ENCODE measurements at places on chromosomes 5 and 9.

DNA sequence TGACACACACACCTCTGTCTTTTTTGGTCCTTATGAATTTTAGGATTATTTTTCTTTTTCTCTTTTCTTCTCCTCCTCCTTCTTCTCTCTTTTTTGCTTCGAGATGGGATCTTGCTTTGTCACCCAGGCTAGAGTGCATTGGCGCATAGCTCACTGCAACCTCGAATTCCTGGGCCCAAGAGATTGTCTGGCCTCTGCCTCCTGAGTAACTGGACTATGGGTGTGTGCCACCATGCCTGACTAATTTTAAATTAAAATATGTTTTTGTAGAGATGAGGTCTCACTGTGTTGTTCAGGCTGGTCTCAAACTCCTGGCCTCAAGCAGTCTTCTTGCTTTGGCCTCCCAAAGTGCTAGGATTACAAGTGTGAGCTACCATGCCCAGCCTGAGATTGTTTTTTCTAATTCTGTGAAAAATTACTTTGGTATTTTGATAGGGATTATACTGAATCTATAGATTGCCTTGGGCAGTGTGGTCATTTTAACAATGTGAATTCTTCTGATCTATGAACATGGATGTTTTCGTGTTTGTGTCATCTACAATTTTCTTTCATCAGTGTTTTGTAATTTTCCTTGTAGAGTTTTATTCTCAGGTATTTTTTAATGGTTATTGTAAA, 7.7 kb downstream of the AHRR start:
- DNase-seq: no peak

- DNase-seq: no peak
Measured at GRCh38 chr9:76451234-76451633, 7.7 kb upstream of the GCNT1 start.

DNA sequence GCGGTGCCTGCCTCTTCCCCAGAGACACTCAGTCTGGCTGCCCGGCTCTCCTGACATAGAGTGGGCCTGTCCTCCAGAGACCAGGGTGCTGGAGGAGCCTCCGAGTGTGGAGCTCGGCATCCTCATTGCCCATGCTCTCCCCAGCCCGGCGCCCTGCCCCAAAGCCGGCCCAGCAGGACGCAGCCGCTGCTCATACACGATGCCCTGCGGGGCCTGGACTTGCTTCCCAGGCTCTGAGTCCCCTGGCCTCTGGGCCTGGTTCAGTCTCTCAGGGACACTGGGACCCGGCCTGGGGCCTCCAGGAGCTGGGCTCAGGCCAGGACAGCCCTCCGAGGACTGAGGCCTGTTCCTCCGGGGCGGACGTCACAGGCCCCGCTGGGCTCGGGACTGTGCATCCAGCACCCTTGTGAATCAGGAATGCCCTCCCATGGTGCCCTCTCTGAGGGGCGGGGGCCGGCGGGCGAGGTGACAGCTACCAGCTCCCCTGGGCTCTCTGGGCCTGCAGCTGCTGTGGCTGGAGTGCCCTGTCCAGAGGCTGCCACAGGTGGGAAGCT, 23.2 kb downstream of the TPPP start:
- DNase-seq: no peak

GRCh38 chr5:54988817-54989216, 3.4 kb upstream of the ESM1 start:
- no peak for DNase-seq

DNA sequence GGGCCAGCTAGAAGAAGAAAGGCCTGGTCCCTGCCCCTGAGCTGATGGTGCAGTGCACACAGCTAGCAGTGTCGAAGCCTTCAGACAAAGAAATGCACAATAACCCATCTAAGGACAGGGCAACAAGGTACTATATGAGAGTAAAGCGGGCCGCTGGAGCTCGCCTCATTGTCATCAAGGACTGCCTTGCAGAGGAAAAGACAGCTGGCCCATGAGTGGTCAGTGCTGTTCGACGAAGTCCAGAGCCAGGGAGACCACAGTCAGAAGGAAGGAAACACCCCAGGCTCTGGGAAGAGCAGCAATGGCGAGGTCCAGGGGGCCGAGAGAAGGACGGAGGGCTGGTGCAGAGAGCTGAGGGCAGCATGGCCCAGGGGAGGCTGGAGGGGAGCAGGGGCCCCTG, 17.3 kb downstream of the ATPSCKMT start:
- no peak for DNase-seq

- no peak for DNase-seq
Measured at GRCh38 chr5:168123631-168124528, 167.6 kb upstream of the WWC1 start.

GRCh38 chr5:142537938-142538337, 148.0 kb downstream of the FGF1 start:
- no peak for DNase-seq

DNA sequence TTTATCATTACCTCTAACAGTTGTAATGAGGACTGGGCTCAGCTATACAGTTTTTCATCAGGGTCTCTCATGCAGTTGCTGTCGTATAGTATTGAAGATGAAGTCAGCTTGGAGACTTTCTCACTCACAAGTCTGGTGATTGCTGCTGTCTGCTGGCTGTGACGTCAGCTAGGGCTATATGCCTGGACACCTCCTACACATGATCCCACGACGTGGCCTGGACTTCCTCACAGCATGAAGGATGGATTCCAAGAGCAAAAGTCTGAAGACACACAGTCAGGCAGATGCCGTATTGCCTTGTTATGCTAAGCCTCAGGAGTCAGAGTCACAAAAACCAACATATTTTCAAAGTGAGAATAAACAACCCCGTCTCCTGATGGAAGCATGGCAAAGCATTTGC, 193.3 kb downstream of the LURAP1L start:
- DNase-seq: no peak

DNA sequence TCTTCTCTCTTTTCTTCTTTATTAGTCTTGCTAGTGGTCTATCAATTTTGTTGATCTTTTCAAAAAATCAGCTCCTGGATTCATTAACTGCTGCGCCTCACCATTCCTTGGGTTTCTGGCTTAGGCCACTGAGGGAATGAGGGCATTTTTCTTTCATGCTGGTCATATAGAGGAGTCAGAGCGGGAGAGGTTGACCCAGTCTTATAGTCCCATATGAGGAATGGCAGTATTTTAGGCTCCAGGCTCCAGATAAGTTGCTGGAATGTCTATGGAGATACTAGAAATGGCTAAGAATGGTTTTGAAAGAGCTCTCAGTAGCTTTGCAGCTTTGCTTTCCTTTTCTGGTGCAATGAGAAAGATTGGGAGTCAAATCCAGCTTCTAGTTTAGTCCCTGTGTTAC, 58.2 kb downstream of the GALNT10 start:
- no peak for DNase-seq

DNA sequence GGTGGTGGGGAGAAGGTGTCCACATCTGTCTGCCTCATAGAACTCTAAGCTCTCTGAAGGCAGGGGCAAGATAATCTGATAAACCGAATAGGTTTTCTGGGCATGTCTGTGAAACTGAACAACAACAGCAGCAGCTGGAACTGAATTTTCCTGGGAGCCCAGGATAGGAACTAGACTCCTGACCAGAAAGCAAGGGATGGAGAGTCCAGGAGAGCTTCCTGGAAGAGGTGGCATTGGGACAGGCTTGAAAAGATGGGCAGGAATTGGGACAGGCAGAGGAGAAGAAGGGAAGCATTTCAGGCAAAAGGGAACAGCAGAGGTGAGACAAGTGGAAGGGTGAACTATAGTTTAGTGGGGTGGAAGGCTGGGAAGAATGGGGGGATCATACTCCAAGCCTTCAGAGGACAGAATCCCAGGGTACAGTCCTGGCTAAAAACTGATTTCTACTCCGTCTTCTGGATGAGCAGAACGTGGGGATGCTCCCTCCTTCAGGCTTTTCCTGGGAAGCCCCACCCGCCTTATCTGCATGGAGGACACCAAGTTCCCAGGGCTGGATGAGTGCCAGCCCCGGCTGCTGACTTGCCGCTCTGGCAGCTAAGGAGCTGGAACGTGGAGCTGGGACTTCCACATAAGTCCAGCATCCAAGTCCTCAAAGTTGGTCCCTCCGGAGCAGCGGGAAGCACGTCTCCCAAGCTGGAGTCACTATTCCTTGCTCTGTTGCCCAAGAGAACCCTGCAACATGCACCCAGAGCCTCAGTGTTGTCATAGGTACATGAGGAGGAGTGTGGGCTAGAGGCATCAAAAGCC, 13.9 kb upstream of the KIF12 start:
- DNase-seq: no peak

DNA sequence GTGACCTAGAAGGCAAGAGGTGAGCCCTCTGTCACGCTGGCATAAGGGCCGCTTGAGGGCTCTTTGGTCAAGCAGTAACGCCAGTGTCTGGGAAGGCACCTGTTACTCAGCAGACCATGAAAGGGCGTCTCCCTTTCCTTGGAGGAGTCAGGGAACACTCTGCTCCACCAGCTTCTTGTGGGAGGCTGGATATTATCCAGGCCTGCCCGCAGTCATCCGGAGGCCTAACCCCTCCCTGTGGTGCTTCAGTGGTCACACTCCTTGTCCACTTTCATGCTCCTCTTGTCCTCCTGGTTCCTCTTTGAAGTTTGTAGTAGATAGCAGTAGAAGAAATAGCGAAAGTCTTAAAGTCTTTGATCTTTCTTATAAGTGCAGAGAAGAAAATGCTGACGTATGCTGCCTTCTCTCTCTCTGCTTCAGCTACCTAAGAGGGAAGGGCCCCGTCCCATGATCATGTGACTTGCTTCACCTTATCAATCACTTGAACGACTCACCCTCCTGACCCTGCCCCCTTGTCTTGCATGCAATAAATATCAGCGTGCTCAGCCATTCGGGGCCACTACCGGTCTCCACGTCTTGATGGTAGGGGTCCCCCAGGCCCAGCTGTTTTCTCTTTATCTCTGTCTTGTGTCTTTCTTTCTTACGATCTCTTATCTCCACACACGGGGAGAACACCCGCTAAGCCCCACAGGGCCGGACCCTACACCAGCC, 16.7 kb upstream of the SCGB3A1 start:
- DNase-seq: no peak

DNA sequence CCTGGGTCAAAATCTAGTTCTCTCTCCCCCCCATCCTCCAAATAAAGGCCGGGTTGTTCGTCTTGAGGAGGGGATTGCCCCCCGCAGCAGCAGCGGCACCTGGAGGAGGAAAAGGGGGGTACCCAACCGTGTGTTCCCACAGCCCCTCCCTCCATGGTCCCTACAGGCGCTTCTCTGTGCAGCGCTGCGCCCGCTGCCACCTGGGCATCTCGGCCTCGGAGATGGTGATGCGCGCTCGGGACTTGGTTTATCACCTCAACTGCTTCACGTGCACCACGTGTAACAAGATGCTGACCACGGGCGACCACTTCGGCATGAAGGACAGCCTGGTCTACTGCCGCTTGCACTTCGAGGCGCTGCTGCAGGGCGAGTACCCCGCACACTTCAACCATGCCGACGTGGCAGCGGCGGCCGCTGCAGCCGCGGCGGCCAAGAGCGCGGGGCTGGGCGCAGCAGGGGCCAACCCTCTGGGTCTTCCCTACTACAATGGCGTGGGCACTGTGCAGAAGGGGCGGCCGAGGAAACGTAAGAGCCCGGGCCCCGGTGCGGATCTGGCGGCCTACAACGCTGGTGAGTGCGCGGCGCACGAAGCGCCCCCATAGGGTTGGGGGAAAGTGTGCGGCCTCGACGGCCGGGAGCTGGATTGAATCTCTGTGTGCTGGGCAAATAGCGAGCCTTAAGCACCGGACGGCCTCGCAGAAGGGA, 3.5 kb downstream of the LHX2 start:
- DNase-seq: no peak

- DNase-seq: no peak
Measured at GRCh38 chr5:133354323-133355185, 257.8 kb downstream of the FSTL4 start.

DNA sequence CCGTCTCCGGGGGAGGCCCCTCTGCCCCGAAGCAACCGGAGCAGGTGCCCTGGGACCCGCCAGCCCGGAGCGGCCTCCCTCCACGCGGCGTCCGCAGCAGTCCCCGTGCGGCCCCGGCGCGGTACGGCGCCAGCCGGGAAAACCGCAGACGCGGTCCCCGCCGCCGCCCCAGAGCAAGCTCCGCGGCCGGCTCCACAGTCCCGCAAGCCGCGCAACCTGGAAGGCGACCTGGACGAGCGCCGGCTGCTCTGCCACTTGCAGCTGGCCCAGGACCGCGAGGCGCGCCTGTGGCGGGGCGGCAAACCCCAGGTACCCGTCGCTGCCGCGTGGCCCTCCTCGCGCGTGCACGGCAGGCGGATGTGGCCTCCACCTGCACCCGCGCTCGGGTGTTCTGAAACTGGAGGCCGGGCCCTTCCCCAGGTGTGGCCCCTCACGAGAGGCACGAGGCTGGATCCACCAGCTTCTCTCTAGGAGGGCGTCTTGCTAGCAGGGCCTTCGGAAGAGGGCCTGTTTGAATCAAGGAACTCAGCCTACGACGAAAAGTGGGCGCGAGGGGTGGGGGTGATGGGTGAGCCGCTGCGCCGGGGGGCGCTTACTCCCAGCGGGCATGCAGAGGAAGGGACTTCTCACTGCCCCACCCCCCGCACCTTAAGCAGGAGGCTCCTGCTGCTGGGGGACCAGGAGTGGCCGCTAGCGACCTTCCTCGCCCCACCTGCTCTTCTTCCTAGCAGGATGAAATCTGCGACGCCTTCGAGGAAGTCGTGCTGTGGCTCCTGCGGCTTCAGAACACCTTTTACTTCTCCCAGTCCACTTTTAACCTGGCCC, 602 bp downstream of the CCNI2 start:
- DNase-seq: no peak

GRCh38 chr5:10306114-10306513, 1.6 kb downstream of the CMBL start:
- DNase-seq: no peak

Measured in NCI-H1105 treated with DMSO at 0.1 percent for 48 hours (cell line).